ENCODE measurements at places on chromosomes 16 and 17.

- DNase-seq, result no peak
Observed at GRCh38 chr16:84582958-84583516, 34.8 kb downstream of the COTL1 start.

- no peak for DNase-seq
Observed at GRCh38 chr16:72159386-72159785, 12.6 kb downstream of the PMFBP1 start.

GRCh38 chr17:17001874-17002520 is 30.1 kb upstream of the TNFRSF13B start:
- DNase-seq, result peak; percentile 89

DNA sequence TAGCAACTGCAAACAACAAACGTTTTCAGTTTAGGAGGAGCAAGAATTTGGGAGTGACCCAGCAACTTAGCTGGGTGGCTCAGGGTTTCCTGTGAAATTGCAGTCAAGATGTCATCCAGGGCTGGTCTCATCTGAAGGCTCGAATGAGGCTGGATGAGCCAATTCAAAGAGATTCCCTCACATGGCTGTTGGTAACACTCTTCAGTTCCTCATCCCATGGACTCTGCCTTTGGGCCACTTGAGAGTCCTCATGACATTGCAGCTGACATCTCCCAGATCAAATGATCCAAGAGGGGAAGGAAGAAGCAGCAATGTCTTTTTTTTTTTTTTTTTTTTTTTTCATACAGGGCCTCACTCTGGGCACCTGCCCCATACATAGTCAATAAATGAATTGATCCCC is 26.3 kb downstream of the UBALD1 start:
- no peak for DNase-seq

Measured in mesothelial cell of epicardium (in vitro differentiated cells).